GM23248 (cell line): ENCODE measurements at places on chromosomes 7 and 10.
A peak's percentile ranks its signal among the peaks of the same experiment; 100 is the strongest.

DNA sequence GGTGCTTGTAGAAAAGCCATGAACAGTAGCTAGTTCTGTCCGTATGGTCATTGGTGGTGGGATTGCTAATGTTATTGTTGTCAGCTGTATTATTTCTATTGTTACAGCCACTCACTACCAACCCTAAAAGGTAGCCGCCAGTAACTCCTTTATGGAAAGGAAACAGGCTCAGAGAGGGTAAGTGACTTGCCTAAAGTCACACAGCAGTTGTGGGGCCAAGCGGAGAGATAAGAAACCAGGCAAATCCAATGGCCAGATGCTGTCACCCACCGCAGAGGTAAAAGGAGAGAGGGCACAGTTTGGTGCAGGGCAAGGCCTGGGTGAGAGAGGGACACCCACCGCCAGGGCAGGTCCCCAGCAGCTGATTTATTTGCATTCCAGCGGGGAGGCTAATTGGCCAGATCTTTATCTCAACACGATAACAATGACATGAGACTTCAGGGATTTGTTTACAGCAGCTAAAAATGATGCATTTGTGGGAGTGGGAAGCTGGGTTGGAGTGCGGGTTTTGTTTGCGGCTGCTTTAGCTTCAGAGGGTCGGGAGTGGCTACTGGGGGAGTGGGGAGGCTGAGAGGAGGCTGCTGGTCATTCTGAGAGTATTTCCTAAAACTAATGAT, 8.6 kb upstream of the NKX2-3 start:
- DNase-seq: no peak

GRCh38 chr7:908159-908581, 31.8 kb downstream of the GET4 start:
- no peak for DNase-seq

DNA sequence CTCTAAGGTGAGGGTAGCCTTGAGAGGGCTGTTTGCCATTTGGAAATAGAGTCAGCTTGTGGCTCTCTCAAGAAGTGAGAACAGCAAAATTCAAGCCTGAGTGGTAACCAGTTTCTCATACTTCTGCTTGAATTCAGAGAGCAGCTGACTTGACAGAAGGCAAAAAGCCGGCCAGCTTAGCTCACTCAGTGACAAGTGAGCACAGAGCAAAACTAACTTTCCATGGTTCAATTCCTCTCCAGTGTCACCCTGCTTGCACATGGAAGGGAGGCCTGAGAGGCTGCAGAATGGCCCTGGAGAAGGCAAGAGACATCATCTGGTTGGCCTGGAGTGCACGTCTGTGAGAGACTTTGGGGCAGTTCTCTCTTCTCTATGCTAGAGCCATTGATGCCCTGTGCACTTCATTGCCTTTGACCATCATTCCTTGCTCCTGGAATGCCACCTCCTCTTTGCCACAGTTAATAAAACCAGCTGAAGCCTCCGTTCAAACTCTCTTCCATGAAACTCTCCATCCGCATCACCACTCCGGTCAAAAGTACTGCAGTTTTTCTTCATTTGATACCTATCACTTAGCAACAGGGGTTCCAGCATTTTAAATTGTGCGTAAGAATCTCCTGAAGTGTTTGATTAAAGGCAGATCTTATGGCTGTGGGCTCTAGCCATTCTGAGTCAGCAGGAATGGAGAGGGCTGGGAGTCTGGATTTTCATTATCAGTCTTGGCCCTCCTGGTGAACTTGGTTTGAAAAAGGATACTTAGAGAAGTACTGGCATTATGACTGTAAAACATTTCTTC, 69.8 kb upstream of the PIK3CG start:
- no peak for DNase-seq

DNA sequence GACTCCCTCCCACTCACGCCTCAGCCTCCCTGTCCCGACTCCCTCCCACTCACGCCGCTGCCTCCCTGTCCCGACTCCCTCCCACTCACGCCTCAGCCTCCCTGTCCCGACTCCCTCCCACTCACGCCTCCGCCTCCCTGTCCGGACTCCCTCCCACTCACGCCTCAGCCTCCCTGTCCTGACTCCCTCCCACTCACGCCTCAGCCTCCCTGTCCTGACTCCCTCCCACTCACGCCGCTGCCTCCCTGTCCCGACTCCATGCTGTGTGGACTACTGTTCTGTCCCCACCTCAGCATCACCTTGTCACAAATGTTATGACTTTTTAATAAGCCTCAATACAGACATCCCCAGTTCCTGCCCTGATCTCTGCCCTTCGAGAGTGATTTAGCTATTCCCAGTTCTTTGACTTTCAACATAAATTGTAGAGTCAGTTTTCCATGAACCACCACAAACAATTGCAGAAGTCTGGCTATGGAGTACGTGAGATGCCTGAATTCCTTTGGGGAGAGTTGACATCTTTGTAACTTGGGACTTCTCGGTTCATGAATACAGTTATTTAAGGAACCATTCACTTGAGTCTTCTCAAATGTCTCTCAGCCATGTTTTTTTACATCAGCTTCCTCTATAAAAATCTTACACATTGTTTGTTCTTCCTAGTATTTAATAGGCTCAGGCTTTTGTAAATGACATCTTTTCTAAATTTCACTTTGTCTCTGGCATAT, 71.9 kb downstream of the FOXL3 start:
- DNase-seq: peak; percentile 10

GRCh38 chr7:88218429-88218745, 1.5 kb downstream of the SRI start:
- no peak for DNase-seq

DNA sequence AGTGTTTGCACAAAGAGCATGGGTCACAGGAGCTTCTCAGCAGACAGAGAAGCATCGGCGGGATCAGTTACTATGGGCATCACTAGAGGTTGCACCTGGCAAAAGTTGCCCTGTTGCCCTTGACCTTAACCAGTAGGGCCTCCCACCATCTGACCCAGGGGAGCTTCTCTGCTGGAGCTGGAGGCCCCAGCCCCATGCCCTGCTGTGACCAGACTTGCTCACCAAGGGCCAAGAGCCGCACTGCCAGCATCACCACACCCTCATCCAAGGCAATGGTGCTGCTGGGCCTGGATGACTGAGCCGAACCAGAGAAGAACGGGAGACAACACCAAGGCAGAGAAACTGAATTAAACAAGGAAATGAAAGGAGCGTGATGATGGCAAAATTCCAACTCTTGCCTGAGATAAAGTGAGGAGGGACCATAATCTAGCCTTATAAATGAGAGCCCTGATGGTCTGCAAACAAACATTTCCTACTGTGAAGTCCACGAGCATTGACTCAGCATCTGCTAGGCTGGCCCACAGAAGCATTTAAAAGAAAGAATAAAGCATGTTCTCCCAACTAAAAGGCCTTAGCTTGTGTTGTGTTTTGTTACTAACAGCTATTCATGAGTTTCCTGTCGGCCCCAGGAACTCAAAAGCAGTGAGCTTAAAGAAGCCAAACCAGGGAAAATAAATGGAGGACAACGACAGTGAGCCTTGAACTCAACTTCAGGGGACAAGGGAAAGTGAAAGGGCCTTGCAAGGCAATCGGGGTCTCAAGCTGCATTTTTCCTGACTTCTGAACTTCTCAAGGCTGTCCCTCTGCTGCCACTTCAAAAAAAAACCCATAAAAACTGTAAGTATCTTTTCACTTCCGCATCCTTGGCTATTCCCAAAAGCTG, 60.4 kb downstream of the AFAP1L2 start:
- DNase-seq: no peak

GRCh38 chr7:149772241-149772955, 990 bp downstream of the ZNF467 start:
- peak; percentile 20 for DNase-seq

DNA sequence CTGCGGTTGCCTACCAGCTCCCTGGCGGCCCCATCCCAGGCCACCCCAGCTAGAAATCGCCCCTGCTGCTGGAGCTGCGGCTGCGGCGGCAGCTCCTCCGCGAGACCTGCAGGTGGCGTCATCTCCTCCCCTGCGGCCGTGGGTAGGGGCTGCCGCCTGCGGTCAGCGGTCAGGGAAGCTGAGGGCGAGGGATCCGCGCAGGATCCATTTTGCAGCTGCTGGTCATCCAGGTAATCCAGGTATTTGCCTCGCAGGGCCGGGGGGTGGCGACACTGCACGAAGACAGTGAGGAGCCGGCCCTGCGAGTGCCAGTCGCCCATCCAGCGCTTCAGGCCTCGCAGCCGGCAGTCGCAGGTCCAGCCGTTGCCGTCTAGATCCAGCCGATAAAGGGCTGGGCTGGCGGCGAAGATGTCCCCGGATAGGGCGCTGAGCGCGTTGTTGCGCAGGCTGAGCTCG, 1.5 kb downstream of the TRIL start:
- DNase-seq: peak; percentile 60

- peak; percentile 87 for DNase-seq
These were observed 409 bp downstream of the DNMBP start for GRCh38 chr10:100009283-100009792.

DNA sequence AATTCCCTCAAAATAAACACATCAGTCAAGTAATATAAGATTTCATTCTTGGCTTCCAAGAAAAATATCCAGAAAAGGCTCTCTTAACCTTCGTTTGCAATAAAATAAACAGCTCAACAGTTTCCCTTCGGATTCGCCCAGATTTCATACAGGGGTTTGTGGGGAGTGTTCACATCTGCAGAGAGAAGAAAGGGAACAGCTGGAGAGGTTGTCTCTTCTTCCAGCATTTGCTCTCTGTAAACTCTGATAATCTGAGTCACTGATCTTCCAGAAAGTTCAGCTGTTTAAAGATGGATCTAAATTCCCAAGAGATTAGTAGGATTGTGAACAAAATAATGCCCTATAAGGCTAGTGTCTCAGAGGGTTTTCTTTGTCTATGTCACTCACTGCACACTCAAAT, 277.9 kb downstream of the HPSE2 start:
- no peak for DNase-seq

DNA sequence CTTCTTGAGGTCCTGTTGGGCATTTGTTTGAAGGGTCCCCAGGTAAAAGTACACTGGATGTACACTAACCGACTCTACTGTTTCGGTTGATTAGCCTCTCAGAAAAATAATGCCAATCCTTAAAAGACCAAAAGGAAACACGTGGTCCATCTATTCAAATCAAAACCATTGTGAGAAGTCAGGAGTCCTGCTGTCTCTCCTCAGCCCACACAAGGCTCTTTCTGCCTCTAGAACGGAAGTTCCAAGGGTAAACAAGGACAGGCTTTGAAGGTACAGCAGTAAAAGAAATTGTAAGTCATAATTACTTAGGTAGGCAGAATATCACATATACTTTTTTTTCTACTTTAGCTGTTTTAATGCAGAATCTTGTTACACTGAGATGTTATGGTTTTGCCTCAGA, 71.7 kb upstream of the TPK1 start:
- DNase-seq: no peak

- DNase-seq: no peak
These were observed at the start of gene MYPN for GRCh38 chr10:68109331-68109730. MYPN (plus strand) TSS chr10:68109488; CDS start chr10:68121439, 11,951 bp downstream.

DNA sequence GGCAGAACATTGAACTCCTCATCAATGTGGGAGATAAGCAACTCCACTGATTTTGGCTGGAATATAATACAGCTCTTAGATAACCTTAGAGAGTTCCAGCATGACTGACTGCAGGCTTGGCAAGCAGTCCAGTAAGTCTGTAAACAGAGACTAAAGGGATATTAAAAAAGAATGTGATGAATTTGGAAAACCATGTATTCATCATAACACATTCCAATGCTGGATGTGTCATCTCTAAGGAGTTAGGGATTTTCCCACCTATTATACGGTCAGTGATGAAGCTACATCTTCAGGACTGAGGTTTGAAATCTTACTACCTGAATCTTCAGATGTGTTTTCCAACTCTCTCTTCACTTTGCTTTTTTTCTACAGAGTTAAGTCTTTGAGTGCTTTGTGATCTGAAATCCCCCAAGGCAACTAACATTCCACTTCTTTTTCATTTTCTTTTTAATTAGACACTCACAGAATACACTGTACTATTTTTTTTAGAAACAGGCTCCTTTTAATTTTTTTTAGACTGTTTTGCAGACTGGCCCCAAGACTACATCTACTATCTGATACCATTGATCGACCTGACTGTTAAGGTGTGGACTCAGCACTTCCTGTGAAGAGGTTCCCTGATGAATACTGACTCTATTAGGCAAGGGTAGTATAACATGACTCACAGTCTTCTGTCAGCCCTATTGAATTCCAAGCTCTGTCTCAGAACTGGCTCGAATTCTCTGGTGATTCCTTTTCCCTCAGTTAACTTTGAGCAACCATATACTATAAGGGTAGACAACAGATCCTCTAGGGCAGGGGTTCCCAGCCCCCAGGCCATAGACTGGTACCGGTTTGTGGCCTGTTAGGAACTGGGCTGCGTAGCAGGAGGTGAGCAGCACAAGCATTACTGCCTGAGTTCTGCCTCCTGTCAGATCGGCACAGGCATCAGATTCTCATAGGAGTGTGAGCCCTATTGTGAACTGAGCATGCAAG, 678.2 kb downstream of the GRM8 start:
- peak; percentile 10 for DNase-seq

- peak; percentile 53 for DNase-seq
These were observed 136.9 kb downstream of the CUBN start for GRCh38 chr10:16992611-16993119.

GRCh38 chr10:3992382-3993178, 207.6 kb upstream of the KLF6 start:
- no peak for DNase-seq

- DNase-seq: no peak
These were observed 193.5 kb upstream of the HDAC9 start for GRCh38 chr7:18302097-18302496.
